NCI-H345 (cell line): ENCODE measurements at places on chromosomes 4 and X.

- no peak for DNase-seq
Observed at GRCh38 chr4:98773638-98774037, 115.2 kb upstream of the TSPAN5 start.

- DNase-seq: peak; percentile 51
Observed at GRCh38 chrX:3066555-3066954, 25.3 kb downstream of the ARSF start.

- DNase-seq: no peak
Observed at GRCh38 chr4:74127745-74128144, 28.8 kb upstream of the CXCL2 start.

- DNase-seq: no peak
Observed at GRCh38 chrX:3257471-3257870, 89.0 kb downstream of the MXRA5 start.

GRCh38 chrX:19030805-19031204 lies 46.9 kb upstream of the PHKA2 start:
- DNase-seq: no peak

- DNase-seq: no peak
Observed at GRCh38 chrX:70029863-70030262, 19.9 kb downstream of the AWAT2 start.

DNA sequence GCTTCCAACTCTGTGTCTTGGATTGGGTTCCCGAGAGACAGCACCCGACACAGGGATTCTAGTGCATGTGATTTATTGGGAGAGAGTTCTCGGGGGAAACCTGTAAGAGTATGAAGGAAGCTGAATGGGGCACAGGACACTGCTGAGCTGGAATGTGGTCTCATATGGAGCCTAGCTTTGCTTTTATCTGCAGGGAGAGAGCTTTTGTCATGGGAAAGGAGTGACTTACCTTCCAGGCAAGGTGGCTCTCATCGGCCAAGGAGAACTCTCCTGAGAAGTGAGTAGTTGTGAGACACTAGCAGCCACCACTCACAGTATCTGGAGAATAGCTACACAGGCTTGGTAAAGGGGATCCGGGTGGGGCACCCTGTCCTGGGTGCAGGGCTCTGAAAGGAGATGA lies 124.5 kb downstream of the NHS start:
- DNase-seq: no peak

GRCh38 chrX:19698122-19698521 lies 182.8 kb upstream of the MAP3K15 start:
- DNase-seq: no peak

- no peak for DNase-seq
Observed at GRCh38 chrX:47370278-47370677, at the start of gene ZNF157. ZNF157 (plus strand) TSS chrX:47370578; CDS start chrX:47370669, 91 bp downstream.

DNA sequence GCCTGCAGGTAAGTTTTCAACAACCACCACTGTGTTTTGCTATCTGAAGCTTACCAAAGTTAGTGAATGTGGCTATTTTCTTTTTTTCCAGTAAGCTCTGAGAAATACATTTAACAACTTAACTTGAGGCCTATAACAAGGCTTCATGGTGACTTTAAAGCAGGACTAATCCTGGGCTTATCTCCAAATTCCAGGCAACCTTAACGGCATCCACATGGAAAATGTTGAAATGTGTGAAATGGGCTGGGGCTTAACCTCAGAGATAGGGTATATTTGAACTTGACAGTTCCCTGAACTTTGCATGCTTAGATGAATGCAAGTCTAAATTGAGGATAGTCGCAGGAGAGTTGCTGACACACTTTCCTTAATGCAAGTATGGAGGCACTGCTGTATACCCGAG lies 539.2 kb downstream of the GALNTL6 start:
- no peak for DNase-seq

DNA sequence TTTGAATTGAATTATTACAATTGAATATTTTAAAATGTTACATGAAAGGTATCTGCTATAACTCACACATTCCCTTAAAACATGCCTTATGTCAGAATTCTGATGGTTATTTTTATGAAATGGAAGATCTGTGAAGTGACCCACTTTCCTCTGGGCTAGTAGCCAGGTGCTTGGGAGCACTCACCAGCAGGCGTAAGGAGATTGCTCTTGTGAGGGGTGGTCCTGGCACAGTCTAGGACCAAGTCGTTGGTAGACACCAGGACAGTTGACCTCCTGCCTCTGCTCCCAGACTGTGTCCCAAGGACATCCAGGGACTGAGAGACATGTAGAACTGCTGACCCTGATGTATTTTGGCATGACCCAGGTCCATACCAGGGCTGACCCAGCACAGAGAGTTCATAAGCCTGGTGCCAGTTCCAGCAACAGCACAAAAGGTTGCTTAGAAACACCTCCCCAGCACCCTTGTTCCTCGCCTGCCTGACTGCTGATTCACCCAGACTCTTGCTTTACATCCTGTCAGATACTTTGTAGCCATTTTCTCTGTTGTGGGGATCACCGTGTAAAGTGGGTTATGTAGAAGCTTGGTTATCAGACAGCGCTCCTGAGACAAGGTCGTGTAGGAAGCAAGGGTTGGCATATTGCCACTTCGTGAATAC lies 48.5 kb downstream of the NELFA start:
- DNase-seq: no peak

GRCh38 chr4:173464481-173464880 lies 65.5 kb downstream of the HAND2 start:
- DNase-seq: no peak

DNA sequence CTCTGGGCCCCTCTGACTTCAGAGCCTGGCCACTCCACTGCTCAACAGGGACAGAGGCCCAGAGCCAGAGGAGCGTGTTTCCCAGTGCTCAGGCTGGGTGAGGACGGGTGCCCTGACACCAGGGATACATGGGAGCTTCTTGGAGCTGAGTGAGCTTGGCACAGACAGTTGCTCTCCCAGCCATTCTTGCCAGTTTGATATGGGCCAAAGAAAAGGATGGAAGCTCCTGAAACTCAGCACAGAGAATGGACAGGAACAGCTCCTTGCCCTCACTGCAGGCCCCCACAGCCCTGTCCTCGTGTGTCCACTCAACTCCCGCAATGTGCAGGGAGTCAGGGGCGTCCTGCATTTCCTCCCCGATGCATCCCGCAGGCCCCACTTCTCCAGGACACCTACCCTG lies 38.8 kb downstream of the NSG1 start:
- no peak for DNase-seq

DNA sequence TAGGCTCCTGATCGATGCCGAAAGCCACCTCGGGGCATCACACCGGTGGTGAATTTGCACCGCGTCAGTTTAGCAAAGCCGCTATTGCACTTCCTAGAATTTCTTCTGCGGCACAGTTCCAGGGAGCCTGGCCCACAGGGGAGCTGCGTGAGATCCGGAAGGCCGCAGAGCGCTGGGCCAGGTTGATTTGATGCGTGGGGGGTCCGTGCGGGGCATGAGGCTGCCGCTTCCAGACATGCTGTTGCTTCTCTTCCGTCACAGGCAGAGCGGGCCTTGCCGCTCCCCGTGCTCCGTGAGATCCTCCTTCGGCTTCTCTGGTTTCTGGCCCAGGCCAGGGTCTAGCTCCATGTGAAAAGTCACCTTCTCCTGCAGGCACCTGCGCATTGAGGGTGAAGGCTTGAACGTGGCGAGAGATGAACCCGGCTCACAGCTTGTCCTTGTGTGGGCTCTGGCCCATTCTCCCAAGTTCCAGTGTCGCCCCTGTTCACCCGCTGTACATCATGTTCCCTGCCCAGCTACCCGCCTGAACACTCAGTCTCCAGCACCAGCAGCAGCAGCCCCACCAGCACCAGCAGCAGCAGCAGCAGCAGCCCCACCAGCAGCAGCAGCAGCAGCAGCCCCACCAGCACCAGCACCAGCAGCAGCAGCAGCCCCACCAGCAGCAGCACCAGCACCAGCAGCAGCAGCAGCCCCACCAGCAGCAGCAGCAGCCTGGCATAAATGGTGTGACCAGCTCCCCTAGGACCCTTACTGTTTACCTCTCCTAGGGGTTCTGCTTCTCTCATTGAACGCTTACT lies 131.2 kb downstream of the TRIML1 start:
- DNase-seq: no peak

GRCh38 chr4:176762661-176763308 lies 29.9 kb downstream of the VEGFC start:
- DNase-seq: no peak

DNA sequence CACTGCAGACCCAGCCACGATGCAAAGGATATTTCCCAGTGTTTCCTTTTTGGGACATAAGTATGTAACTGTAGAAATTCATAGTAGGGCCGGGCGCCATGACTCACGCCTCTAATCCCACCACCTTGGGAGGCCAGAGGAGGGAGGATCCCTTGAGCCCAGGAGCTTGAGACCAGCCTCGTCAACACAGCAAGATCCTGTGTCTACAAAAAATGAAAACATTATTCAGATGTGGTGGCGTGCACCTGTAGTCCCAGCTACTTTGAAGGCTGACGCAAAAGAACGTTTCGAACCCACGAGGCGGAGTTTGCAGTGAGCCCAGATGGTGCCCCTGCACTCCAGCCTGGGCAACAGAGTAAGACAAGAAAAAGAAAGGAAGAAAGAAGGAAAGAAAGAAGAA lies 49.2 kb downstream of the CRLF2 start:
- no peak for DNase-seq

GRCh38 chr4:186040316-186040715 lies 28.6 kb upstream of the TLR3 start:
- no peak for DNase-seq

- DNase-seq: no peak
Observed at GRCh38 chrX:71367396-71367795, 1.2 kb downstream of the TAF1 start.

- DNase-seq: no peak
Observed at GRCh38 chr4:7256984-7257810, 64.9 kb downstream of the SORCS2 start.

GRCh38 chrX:24506082-24506481 lies 41.0 kb downstream of the PDK3 start:
- DNase-seq: no peak

DNA sequence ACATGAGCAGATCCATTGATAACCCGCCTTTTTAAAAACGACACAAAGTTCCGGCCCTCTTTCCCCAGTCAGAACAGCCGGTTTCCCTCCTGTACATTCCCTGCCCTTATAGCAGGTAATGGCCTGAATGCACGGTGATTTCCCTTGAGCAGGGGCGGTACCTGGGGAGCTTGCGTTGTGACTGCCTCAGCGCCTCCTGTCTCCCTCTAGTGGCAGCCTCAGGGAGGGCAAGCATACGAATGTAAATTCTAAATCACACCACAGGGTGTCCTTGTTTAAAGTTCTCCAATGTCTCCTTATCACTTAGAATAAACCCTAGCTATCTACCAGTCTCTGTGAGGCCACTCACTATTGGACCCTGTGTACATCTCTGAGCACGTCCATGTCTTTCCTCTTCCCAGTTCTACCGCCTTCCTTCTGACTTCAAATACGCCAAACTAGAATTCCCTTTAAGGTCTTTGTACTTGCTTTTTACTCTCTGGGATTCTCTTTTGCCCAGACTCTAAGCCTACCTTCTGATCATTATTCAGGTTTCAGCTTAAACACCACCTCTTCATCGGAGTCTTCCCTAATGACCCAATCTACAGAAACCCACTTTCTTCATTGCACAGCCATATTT lies 18.4 kb upstream of the LDB2 start:
- no peak for DNase-seq

DNA sequence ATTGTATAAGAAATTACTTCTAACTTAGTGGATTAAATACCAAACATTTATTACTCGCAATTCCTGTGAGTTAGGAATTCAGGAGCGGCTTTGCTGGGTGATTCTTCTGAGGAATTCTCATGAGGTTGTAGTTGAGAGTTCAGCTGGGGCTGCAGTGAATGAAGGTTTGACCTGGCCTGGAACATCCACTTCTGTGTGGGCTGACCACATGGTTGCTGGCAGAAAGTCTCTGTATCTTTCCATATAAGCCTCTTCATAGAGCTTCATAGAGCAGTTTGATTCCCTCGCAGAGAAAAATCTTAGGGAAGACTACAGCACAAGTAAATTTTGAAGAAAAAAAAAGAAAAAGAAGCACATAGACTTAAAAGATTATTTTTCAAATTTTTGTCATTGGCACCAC lies 339.7 kb upstream of the NWD2 start:
- DNase-seq: no peak

GRCh38 chr4:42761804-42762203 lies 104.9 kb upstream of the ATP8A1 start:
- no peak for DNase-seq

DNA sequence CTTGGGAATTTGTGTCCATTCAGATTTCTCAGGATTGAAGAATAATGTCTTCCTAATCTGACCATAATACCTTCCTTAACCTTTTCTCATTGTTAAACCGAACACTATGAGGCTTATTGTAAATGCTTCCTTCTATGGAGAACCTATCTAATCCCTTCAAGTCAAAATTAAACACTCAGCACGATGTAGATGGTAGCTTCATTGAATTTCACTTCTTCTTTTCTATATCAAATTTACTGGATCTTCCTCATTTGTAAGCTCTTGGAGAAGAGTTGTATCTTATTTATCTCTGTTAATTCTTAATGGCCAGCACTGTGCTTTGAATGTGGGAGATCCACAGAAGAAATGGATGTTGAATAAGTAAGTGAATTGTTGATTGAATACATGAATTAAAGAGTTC lies 109.0 kb upstream of the RAPGEF2 start:
- DNase-seq: no peak

GRCh38 chr4:18582841-18583240 lies 561.3 kb upstream of the LCORL start:
- no peak for DNase-seq

- DNase-seq: no peak
Observed at GRCh38 chrX:2176733-2177132, 324.0 kb downstream of the DHRSX start.

- peak; percentile 44 for DNase-seq
Observed at GRCh38 chrX:20320461-20321159, 53.9 kb upstream of the RPS6KA3 start.

DNA sequence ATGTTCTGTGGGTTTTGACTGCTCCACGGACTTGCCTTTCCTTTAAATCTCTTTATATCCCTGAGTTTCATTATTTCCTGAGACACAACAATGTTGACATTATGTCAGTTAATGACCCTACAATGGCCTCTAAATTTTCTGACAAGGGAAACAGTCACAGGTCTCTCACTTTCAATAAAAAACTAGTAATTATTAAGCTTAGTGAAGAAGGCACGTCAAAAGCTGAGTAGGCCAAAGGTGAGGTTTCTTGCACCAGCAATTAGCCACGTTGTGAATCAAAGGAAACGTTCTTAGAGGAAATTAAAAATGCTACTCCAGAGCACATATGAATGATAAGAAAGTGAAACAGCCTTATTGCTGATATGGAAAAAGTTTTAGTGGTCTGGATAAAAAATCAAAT lies 930.2 kb upstream of the GRID2 start:
- DNase-seq: no peak

GRCh38 chrX:150257353-150258175 lies 105.6 kb upstream of the MAMLD1 start:
- DNase-seq: no peak

DNA sequence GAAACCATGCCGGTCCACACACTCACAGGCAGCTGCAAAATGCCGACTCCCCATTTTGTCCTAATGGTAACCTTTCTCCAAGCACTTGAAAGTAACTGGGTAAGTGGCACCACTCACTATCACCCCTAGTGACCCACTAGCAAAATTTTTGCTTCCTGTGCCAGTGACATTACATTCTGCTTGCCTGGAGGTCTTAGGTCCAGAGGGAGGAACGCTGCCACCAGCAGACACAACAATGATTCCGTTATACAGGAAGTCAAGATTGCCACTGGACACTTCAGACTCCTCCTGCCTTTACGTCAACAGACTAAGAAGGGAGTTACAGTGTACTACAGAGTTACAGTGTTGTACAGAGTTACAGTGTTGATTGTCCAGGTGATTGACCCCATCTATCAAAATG lies 11.8 kb upstream of the TMEM192 start:
- DNase-seq: no peak
